NCI-H1694 (cell line): ENCODE measurements at places on chromosomes 4 and X.

- no peak for DNase-seq
Measured at GRCh38 chr4:52585379-52585778, 73.7 kb downstream of the USP46 start.

- no peak for DNase-seq
Measured at GRCh38 chr4:5012244-5012898, 6.9 kb downstream of the CYTL1 start.

GRCh38 chr4:149279776-149280175 lies 535.9 kb downstream of the IQCM start:
- DNase-seq = peak; percentile 47

DNA sequence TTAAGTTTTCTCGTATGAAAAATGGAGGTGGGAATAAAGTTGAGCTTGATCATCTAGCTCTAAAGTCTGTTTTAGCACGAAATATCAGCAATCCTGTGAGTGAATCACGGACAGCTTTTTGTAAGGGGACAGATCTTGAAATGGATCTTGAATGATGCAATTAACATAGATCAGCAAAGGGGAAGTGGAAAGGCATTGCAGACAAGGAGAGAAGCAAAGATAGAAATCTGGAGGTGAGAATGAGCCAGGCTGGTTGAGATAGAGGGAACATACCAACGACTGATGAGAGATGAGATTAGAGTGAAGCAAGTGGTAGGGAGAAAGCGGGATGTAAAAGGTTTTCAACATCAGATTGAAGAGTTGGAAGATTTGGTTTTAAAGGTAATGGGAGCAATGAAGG lies 4.6 kb upstream of the DGKK start:
- DNase-seq = no peak

- DNase-seq = no peak
Measured at GRCh38 chr4:184238072-184238745, 20.5 kb upstream of the ENPP6 start.

- DNase-seq = no peak
Measured at GRCh38 chr4:152572417-152573086, 36.7 kb upstream of the FBXW7 start.

- DNase-seq = no peak
Measured at GRCh38 chrX:50920132-50920531, 9.6 kb downstream of the BMP15 start.

DNA sequence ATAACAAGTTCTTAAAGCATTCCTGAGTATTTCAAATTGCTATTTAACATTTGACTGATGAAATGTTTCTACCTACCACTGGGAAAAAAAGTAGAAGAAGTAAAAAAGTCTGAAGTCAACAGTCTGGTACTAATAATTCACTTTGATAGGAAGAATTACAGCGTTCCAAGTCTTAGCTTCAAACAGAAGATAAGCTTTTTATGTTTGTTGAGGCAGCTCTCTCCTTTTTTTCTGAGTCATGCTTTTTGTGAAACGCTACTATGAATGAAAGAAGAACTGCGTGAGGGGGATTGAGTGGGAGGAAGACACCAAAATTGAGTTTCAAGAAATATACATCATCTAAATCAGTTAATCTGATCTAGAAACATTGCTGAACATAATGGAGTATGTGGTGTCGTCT lies 13.0 kb upstream of the KDR start:
- no peak for DNase-seq

DNA sequence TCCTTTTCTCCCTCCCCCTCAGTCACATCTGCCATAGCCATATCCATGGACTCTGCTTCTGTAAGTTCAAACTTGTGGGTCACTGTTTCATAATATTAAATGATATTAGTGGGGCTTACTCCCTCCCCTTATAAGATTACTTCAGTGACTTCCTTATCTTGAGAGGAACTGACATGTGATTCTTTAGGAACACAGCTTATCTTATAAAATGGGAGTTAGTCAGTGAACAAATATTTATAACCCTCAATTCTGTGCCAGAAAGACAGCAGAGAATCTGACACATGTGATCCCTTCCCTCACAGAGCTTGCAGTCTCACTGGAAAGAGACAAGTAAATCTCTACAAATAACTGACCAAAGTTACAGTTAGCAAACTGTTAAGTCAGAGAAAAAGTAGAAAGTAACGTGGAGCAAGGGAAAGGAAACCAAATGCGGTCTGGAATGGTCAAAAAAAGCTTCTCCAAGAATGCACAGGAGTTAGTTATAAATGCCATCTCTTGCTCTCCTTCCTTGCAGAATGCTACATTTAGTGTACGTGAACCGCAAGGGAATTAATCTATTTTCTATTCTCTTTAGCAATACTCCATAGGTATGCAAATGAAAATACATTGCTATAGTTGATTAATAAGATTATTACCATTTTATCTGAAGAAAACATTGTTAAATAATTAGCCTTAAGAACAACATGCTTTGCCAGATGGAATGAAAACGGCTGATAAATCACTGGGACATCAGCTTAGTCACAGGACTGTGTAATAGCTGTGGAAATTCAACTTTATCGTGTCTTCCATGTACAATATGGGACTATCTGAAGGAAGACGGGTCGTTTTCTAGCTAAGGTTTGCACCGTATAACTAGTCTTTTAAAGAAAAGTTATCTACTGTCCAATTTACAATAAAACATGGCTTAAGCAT lies 29.0 kb downstream of the SGMS2 start:
- DNase-seq = no peak

DNA sequence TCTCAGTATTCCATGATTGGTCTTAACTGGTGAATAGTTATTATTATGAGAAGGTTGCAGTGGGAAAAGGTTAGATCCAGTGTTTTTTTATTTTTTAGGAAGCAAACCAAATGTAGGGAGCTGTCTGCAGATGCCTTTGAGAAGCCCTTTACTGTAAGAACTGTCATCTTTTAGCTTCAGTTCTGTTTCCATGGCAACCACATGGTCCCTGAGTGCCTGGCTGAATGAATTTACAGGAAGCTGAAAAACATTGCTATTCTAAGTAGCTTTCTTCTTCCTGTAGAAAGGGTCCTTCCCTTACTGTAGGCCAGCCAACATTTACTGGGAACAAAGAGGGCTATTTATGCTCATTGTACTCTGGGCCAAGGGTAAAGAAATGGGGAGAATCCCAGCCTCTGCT lies 103.3 kb downstream of the DCLK2 start:
- no peak for DNase-seq

DNA sequence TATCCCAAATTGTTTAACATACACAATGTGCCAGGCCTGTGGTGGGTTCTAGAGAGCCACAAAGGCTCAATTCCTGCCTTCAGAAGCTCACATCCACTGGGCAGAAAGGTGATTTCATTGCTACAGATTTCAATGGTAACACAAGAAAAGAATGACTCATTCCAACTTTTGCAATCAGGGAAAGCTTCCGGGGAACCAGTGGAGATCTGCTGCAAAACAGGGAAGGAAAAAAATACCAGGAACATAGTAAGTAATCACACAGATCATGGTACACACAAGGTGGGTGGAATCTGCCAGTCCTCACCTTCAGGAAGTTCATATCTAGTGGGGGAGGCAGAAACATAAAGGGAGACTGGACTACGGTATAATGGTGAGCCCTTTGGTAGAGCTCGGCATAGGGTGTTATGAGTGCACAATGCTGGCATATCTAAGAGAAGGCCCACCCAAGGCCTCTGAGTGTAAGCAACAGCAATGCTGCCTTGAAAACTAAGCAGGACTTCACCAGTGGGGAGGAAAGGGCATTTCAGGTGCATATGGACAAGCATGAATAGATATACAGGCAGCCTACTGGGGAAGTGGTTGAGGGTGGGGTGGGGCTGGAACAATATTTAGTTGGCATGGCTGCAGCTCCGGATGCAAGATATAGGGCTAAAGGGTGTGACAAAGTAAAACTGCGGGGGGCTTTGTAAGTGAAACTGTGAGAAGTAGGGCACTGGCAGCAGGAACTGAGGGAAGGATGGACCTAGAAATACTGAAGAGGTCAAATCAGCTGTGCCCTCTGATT lies 24.2 kb downstream of the GPRIN3 start:
- DNase-seq = no peak

- DNase-seq = no peak
Measured at GRCh38 chr4:112279025-112279881, 6.5 kb downstream of the TIFA start.

GRCh38 chr4:89222170-89222569 lies 85.4 kb downstream of the GPRIN3 start:
- DNase-seq = no peak

DNA sequence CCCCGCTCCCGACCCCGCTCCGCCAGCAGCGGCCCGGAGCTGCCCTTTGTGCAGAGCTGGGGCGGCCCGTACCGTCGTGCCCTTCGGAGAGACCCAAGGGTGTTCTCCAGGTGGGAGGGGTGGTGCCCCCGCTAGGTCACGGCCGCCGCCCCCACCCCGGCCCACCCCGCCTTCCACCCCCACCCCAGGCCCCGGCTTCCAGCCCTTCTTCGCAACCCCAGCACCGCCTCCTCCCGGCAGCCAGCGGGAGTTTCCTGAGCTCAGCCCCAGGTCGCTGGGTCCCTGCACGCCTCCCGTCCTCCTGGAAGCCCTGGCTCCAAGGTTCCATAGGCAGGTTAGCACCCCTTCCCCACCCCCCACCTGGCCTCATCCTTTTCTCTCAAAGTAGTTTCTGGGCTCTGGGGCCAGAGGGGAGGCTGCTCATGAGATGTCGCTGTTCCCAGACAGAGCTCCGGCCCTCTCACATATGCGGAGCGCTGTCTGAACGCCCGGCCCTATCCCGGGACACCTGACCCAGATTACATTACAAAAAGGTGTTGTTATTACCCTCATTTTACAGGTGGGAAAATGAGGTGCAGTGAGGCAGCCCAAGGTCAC lies 25.2 kb upstream of the FGFR3 start:
- DNase-seq = peak; percentile 14

DNA sequence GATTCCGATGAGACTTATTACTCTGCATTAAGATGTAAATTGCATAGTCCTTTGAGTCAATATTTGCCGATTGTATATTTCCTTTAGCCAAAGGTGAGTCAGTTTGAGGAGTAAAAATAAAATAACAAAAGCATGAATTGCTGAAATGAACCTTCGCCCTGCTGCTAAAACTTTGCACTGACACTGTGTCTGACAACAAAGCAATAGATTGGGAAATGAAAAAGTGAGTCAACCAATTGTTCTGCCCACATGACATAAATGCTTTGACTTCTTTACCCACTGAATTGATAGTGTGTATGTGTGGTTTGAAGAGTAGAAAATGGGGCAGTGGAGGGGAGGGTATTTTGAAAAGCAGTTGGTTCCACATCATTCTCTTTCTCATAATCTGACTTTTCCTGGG lies 88.4 kb upstream of the AFF2 start:
- no peak for DNase-seq

- DNase-seq = no peak
Measured at GRCh38 chr4:23999714-24000469, 110.0 kb upstream of the PPARGC1A start.

DNA sequence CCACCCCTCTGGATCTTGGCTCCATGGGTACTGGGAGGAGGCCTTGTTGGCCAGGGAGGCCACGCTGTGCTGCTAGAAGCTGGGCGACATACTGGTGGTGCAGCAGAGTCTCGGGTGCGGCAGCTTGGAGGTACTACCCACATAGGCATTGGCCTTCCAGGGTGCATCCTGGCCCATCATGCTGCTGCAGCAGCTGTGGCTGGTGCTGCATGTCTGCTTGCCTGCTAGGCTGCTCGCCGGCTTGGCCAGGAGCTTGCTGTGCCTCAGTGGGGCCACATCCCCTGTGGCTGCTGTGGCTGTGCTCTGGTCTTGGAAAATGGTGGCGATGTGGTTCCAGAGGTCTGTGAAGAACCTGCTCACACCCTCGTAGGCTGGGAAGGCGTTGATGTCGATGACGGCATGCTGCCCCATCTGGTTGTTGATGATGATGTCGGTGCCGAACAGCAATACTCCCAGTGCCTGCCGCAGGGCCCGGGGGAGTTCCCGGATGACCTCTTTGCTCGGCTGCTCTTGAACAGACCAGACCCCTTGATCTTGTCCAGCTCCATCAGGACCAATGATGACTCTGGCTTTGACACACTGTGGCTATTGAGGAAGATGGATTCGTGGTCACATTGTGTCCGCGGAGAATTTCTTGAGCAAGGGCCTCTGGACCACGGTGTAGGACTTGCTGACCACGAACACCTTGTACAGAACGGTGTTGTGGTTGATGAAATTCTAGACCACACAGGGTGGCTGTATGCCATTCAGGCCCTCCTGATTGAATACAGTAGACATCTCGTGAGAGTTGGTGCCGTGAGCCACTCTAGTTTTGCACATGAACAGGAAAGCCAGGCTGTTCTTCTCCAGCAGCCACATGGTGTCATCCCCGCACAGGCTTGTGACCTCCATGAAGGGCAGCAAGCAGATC lies 11.8 kb downstream of the RBM10 start:
- no peak for DNase-seq

- DNase-seq = no peak
Measured at GRCh38 chr4:80049402-80049801, 23.6 kb downstream of the ANTXR2 start.

DNA sequence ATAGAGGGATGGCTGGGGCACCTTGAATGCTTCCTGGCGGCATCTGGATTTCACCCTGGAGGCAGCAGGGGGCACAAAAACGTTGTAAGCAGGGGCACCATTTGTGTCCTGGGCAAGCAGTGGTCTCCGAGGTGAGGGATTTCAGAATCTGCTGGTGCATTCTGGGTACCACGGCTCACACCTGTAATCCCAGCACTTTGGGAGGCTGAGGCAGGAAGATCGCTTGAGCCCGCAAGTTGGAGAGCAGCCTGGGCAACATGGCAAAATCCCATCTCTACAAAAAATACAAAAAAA lies 16.8 kb upstream of the TBC1D14 start:
- no peak for DNase-seq

- no peak for DNase-seq
Measured at GRCh38 chr4:11546391-11547175, 117.9 kb upstream of the HS3ST1 start.

DNA sequence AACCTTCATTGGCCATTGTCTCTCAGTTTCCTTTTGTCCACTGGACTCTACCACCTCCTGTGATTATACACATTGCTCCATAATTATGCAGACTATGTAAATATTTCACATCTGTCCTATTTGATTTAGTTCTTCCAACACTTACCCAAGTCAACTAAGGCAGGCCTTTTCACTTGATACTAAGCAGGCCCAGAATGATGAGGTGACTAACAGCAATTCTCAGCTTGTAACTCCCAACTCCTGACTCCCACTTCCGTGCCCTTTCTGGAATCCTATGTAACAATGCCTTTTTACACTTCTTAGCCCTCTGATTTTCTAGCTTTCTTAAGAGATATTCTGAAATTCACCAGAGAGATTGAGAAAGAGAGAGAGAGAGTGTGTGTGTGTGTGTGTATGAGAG lies 6.6 kb downstream of the PAK3 start:
- no peak for DNase-seq

DNA sequence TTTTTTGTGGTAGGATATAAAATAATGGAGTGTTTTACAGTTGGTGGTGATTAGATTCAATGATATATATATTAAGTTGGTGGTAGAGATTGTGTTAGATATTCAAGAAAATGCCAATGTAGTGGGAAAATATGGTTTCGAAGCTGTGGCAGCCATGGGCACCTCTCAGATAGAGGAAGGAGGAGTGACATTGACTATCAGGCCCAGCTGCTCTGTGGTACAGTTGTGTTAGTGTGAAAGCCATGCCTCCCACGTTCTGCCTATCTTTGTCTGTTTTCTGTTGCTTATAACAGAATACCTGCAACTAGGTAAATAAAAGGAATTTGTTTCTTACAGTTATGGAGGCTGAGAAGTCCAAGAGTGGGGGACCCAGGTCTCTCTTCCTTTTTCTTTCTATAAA lies 101.9 kb downstream of the ARHGAP10 start:
- DNase-seq = no peak
